ENCODE measurements at places on chromosomes 1 and 21.

- DNase-seq = no peak
These were observed 63.6 kb upstream of the ZC3H12A start for GRCh38 chr1:37410815-37411214.

DNA sequence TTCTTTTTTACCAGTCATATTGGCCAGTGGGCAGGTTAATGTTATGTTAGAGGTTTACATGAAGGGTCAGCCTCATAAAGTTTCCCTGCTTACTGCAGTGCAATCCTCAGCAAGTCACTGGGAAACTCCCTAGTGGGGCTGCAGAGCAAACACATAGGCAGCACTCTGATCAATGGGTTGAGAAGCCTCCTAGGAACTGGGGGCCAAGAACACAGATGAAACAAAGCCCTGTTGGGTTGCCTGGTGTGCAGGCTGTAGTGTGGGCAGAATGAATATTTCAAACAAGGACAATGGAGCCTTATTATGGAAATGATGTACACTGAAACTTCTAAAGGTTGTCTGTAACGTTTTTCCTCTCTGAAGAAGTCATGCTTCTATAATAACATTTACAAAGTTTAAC lies 431.6 kb upstream of the PTBP2 start:
- no peak for DNase-seq

DNA sequence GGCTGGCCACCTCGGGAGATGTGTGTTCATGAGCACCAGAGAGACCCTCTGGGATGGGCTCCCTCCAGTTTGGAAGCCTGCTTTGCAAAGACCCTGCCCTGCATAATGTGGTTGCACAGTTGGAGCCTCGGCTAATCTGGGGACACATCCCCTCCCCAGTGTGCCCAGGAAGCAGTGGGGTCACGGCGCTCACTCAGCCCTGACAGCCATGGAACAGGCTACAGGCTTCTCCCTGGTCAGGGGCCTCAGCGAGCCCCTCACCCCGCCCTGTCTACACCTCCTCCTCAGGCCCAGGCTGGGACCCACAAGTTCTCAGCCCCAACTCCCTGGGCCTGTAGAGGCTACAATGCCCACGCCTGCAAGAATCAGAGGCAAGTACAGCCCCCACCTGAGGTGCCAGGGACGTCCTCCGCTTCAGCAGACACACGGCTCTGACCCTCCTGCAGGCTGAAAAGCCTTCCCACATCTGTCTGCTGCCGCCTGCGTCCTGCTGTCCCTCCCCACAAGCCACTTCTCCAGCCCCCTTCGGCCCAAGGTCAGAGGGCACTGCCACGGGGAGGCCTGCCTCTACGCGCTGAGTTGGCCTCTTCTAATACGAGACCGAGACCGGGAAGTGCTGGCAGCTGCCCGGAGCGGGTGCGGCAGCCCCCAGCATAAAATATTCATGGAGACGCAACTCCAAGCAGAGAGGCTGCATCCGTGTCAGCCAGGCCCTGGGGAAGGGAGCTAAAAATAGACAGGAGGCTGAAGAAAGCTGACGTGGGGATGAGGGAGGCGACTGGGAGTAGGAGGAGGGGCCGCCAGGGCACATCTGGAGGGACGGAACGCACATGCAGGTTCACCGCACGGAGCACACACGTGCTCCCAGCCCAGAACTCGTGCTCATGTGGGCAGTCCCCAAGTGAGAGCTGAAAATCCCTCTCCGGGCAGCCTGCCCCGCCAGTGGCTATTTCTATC lies 15.2 kb upstream of the GPR153 start:
- no peak for DNase-seq

DNA sequence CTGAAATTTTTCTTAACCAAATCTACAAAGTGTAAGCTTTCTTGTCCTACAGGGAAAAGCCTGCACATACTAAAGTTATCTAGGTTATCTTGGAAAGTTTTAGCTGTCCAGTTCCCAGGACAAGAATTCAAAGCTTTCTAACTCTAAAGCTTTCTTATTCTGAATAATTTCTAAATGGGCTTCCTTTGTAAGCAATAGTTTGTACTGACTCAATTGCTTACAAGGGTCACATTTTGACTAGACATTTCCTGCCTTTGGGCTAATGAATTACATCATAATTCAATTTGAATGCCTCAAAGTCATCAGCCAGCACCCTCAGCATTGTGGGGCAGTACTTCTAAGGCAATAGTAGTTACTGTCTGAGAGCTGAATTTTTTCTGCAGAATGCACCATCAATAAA lies 223.0 kb downstream of the LTN1 start:
- no peak for DNase-seq

DNA sequence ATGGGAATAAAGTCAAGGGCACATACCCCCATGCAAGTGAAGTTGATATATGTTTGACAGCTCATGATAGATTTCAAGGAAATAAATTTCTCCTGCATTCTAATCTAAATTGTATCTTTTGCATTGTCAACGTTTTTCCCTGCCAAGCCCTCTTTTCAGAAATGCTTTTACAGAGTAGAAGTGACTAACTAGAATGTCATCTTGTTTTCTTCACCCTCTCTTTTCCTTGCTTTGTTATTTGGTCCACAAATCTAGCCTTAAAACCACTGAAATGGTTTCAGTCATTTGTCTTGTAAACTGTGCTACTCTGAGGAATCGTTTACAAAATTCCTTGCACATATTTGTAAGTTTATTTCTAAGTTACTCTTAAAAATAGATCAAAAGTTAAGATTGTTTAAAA lies 600.8 kb upstream of the CXADR start:
- no peak for DNase-seq

- DNase-seq = no peak
These were observed 51.9 kb downstream of the LRRN2 start for GRCh38 chr1:204633665-204634064.

DNA sequence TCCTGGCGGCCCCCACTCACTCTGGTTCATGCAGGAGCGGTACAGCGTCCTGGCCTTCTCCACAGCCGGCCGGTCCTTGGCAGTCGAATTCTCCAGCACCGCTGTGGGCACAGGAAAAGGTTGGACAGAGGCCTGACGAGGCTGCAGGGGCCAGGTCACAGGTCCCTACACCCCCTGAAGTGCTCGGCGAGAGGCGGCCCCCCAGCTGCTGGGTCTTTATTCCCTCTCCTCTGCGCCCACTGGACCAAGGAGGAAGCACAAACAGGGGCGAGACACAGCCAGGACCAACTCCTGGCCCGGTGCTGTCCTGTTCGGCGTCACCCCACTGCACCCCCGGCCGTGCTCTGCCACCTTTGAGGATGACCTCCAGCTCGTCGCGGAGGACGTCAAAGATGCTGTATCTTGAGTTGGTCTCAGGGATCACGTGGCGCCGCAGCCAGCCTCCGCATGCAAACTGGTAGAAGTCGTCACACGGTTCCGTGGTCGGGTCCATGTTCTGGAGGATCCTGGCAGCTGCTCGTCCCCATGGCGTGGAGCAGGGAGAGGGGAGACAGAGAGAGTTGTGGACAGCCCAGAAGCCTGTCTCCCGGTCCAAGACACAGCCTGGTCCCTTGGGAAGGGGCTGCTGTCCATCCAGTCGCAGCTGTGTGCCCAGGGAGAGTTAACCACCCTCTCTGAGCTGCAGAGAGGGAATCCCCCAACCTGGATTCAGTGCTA lies 22.9 kb downstream of the PRXL2B start:
- no peak for DNase-seq

- DNase-seq = no peak
These were observed 41.1 kb downstream of the PRKAA2 start for GRCh38 chr1:56686169-56686568.

Measured in stimulated activated CD8-positive, alpha-beta memory T cell treated with anti-CD3 and anti-CD28 coated beads, Interleukin-2, amount 100 ng/mL, for 48 hours (primary cell).